ENCODE measurements at places on chromosomes 3 and 15.
A peak's percentile ranks its signal among the peaks of the same experiment; 100 is the strongest.

- no peak for DNase-seq
Observed at GRCh38 chr15:93302080-93302765, 213.2 kb upstream of the RGMA start.

GRCh38 chr15:55366981-55367380 is 41.2 kb downstream of the CCPG1 start:
- DNase-seq, result no peak

DNA sequence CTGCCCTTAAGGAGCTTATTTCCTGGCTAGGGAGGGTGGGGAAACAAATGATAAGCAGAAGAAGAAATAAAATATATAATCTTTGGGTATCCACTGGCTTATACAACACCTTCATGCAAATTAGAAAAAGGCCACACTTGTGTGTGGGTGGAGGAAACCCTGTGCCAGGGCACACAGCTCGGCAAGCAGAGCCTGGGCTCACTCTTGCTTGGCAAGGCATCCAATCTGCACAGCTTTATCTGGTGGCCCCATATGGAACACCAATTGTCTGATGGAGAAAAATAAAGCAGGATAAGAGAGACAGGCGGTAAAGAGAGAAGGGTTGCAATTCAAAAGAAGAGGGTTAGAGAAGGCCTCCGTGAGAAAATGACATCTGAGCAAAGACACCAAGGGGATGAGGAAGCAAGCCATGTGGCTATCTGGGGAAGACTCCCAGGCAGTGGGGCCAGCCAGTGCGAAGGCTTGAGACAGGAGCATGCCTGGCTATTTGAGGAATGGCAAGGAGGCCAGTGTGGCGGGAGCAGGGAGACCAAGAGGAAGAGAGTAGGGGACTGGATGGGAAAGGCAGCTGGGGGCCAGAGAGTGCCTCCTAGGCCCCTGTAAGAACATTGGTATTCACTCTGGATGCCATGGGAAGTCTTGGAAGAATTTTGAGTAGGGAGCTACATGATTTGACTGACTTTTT is 22.5 kb upstream of the VPS8 start:
- DNase-seq, result no peak

- DNase-seq, result no peak
Observed at GRCh38 chr15:57821826-57822225, 115.3 kb downstream of the POLR2M start.

GRCh38 chr15:88334436-88334835 is 77.9 kb upstream of the NTRK3 start:
- DNase-seq, result no peak

GRCh38 chr3:109903100-109903499 is 565.8 kb upstream of the DPPA4 start:
- DNase-seq, result no peak

GRCh38 chr3:9330166-9330703 is 32.6 kb upstream of the THUMPD3 start:
- no peak for DNase-seq

GRCh38 chr15:20294651-20295237 is 246.9 kb downstream of the GOLGA6L6 start:
- no peak for DNase-seq

DNA sequence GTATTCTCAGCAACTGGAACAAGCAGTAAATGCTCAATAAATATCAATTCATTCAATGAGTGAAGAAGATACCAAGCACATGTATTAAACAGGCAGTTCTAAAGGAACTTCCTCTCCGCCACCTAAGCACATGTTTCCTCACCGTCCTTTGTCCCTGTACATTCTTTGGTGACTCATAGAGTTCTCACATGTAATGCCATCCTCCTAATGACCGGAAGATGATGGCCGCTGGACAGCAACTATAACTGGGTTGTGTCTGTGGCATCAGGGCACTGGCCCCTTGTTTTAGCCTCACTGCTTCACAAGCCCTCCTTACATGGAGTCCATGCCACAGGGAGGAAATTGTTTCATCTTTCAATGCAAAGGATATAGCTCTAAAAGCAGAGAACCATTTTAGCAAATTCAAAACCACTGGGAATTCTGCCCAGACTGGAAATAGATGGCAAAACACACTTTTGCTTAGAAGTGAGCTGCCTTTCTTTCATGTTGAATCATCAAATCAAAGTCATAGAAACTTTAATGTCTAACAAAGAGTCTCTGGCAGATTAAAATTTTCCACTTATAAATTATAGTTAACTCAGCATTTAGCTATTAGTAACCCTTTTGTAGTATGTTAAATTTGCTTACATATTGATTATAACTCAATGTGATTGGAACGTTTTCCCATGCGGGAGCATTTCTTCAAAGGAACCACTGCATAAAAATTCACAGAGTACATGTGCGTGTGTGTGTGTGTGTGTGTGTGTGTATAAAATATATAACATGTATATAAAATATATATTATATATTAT is 74.1 kb downstream of the GAP43 start:
- DNase-seq, result no peak

- DNase-seq, result no peak
Observed at GRCh38 chr3:33624756-33625155, 93.3 kb downstream of the CLASP2 start.

DNA sequence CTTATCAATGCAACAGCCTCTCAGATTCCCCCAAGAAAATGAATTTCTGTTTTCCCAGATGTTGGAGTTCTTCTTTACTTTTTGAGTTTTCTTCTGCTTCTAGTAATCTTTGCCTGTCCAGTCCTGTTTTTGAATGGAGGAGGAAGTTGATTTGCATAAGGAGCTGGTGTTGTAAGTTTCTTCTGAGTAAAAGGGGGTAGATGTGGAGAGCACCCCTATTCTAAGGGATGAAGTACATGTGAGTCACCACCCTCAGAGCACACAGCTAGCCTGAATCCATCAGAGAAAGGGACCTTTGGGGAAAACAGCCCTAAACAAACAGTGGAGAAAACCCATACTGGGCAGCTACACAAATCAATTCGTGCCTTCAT is 34.5 kb downstream of the ACAA1 start:
- no peak for DNase-seq

DNA sequence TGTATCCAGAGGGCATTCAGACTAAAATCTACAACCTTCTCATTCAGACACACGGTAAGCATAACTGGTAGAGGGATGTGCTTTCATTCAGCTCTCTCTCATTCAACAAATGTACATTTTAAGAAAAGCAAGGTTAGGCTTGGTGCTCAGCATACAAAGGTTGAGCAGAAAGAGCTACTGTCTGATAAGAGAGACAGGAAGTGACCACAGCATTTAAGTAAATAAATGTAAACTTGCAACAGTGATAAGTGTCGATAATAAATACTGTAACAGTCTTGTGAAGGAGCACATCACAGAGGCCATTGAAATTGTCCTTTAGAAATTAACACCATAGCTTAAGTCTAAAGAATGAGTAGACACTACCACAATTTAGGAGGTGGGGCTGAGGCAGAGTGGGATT is 3.4 kb downstream of the CD96 start:
- no peak for DNase-seq

DNA sequence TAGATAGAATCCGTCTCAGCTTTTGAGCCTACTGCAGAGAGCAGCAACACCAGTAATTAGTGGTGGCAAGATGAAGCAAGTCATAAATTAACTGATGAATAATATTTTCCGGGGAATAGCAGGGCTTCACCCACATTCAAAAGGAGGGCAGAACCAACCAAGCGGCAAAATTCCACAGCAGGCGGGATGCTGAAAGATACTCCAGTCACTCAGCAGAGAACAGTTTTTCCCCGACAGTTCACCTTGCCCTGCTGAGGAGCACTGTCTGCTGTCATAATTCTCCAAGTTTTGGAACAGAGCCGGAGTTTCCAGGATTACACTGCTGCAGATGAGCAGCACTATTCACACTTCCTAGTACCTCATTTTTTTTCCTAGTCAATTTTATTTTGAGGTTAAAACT is 274.7 kb downstream of the CD47 start:
- no peak for DNase-seq

GRCh38 chr3:8733332-8734094 is at the start of gene CAV3:
Gene CAV3 (plus strand): TSS chr3:8733802. CDS start chr3:8733877, 75 bp downstream.
- no peak for DNase-seq

- DNase-seq, result no peak
Observed at GRCh38 chr15:49387471-49387870, 35.6 kb upstream of the FGF7 start.

GRCh38 chr3:43616034-43616433 is 5.8 kb downstream of the ANO10 start:
- DNase-seq, result no peak

GRCh38 chr3:47261301-47261700 is 21.3 kb downstream of the KIF9 start:
- DNase-seq, result no peak

- DNase-seq, result no peak
Observed at GRCh38 chr3:176328666-176329065, 868.6 kb downstream of the TBL1XR1 start.

GRCh38 chr15:68693071-68693470 is 114.3 kb downstream of the CORO2B start:
- DNase-seq, result no peak

DNA sequence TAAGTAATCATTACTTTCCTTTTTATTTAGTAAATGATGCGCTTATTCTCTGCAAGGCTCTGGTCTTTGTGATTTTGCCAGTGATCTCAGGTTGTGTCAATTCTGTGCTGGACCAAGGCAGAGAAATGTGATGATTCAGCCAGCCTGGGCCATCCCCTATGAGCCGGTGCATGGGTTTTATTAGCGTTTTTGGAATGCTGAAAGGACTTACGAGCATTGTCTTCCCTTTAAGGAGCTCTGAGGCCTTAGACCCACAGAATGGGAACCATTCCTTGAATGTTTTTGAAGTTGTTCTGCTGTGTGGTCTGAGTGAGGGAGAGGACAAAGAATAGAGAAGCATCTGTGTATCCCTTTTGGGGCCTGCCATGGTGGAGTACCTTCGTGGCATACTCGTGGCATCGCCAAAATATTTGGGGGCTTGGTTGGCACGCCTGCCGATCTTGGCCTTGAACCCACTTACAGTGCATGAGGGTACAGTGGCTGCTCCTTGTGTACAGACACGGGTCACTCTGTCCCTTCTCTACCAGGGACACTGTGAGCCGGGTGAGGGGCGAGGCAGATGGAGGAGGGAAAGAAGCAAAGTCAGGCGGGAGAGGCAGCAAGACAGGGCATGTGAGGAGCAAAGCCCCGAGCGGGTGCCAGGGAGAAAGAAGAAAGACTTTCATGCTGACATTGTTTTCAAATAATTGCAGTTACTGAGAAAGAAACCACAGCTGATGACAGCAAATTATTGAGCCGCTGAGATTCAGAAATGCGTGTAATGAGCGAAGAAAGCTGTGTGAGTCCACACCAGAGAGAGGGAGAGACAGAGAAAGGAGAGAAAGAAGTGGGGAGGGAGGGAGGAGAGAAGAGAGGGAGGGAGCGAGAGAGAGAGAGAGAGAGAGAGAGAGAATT is 269.4 kb upstream of the RGMA start:
- no peak for DNase-seq

GRCh38 chr3:126495786-126496185 is 20.1 kb upstream of the ZXDC start:
- DNase-seq, result no peak

GRCh38 chr3:33883538-33883950 is 85.1 kb downstream of the PDCD6IP start:
- peak; percentile 4 for DNase-seq

- no peak for DNase-seq
Observed at GRCh38 chr15:39468331-39468730, 112.5 kb upstream of the THBS1 start.

DNA sequence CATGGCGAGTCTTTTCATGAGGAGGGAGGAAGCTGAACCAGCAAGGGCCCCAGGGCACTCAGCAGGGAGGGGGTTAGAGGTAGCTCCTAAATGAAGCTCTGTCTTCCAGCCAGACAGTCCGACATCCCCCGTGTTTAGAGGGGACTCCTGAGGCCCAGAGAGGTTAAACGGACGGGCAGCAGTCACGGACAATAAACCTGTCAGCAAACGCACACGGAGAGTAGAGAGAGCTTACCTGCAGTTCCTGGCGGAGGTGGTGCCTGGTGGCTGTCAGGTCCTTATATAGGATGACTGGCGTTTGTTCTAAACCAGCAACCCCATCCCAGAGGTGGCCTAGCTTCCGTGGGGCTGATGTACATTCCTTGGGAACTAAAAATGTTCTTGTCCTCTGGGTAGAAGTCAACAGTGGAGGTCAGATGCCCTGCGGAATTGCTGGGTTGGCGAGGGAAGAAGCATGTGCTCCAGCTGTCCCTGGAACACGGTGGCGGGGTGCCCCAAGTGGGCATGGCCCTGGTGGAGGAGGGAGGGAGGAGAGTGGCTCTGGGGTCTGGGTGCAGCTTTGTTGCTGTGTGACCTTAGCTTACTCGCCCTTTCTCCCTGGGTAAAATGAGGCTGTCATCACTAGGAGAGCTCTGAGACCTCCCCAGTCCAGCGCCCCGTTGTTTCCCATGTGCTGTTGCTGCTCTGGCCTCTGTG is 2.1 kb downstream of the GHRL start:
- DNase-seq, result no peak

- DNase-seq, result no peak
Observed at GRCh38 chr15:83285284-83285978, 967 bp upstream of the BNC1 start.

GRCh38 chr15:65937476-65937875 is 68.2 kb downstream of the RAB11A start:
- DNase-seq, result peak; percentile 14

DNA sequence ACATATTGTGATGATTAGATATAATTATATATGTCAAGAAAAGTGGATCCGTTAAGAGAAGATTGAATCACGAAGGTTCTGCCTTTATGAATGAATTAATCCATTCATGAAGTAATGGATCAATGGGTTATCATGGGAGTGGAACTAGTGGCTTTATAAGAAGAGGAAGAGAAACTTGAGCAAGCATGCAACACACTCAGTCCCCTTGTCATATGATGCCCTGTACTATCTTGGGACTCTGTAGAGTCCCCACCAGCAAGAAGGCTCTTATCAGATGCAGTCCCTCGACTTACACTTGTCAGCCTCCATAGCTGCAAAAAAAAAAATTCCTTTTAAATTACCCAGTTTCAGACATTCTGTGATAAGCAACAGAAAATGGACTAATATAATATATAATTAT is 301.9 kb downstream of the RAP2B start:
- DNase-seq, result no peak

GRCh38 chr3:184783319-184783718 is 28.6 kb upstream of the VPS8 start:
- no peak for DNase-seq

DNA sequence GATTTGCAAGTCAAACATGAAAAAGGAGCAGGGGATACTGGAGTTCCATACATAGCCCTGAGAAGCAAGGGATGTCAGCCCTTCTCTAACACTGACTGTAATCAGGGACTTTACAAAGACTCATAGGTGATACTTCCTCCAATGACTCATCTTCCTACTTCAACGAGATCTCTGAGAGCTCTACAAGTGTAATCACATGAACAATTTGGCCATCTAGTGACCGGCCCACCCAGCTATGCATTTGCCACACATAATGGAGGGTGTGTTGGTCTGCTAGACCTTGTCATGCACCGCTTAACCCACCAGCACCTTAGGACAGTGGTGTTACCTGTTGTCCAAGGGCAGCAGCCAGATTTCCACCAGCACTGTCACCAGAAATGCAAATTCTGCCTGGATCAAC is 75.3 kb downstream of the NCEH1 start:
- DNase-seq, result no peak

DNA sequence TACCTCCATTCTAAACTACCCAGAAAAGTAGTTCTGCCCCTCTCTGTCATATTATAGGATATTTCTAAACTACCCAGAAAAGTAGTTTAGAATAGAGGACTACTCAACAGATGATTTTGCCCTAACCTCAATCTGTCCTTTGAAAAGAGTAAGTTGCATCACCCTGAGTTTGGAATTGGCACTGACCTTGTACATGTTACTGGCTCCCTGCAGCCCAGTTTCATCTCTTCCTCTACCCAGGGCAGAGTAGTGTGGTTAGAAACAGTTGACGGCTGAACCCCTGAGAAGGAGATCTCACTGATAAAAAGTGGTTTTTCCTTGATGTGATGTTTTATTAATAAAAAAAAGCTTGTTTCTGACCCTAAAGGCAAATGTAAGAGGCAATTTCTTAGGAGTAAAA is 340.5 kb upstream of the NECTIN3 start:
- no peak for DNase-seq

Data from NCI-H2081 (cell line).